ENCODE measurements at places on chromosomes 11 and 22.

DNA sequence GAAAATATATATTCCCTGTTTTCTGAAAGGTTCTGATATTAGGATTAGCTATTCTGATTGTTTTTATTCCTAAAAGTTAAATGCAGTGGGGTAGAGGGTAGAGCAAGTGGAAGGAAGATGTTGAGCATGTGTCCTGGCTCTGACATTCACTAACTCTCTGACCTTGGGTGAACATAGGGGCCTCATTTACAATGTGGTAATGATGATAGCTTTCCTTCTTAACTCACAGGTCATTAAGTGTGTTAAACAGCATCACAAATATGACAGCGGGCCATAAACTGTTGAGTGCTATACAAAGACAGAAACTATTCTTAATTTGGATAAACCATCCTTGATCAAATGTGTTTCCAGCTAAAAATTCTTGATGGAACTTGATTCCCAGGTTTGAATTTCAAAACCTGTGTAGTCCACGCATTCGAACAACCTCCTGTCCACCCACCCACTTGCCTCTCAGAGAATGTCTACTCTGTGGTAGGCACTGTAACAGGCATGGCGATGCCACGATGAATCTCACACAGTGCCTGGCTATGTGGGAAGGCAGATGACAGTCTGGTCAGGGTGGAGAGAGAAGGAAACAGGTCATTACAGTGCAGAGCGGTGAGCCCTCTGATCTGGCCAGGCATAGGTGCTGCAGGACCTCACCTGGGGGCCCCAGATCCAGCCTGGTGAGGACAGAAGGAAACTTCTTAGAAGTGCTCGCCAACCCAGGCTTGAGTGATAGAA, 19.3 kb upstream of the PEX26 start:
- no peak for DNase-seq

- no peak for DNase-seq
Observed at GRCh38 chr11:11230802-11231562, 122.1 kb downstream of the CSNK2A3 start.

- DNase-seq = no peak
Observed at GRCh38 chr11:112579282-112579681, 318.6 kb upstream of the PLET1 start.

DNA sequence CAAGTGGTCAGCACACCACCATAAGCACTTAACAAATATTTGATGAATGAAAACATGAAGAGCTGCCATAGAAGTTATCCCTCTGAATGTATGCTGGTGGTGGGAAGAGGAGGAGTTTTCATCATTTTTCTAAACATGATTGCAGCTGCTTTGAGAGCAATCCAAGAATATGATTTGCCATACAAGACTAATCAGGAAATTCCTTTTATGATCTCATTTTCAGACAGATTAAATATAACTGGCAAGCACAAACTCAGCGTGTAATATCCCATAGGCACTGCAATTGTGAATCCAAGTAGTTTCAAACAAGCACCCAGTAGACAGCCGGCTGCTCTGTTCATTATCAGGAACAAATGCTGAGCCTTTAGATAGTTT, 505.7 kb upstream of the LUZP2 start:
- DNase-seq = no peak

- no peak for DNase-seq
Observed at GRCh38 chr11:59172345-59173079, 580 bp downstream of the DTX4 start.

GRCh38 chr11:119791047-119791446, 62.0 kb upstream of the NECTIN1 start:
- no peak for DNase-seq

DNA sequence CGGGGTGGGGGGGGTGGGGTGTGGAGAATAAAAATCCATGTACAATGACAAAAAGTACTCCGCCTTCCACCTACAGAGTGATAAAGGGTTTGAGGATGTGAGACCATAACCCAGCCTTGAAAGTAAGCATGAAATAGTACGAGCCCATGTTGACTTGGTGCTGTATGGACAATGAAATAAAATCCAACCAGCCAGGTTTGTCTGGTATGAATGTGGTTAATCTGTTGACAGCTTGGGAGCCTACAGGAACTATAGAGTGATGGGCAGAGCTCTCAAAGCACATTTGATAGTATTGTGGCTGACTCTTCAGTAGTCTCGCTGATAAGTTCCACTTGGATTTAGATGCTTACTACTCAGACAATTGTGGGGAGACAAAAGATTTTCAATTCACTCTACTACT, 48.8 kb upstream of the CD44 start:
- DNase-seq = no peak

- no peak for DNase-seq
Observed at GRCh38 chr11:17915500-17916143, 97.2 kb downstream of the SERGEF start.

GRCh38 chr22:46972256-46972655, 209.8 kb downstream of the TBC1D22A start:
- no peak for DNase-seq

DNA sequence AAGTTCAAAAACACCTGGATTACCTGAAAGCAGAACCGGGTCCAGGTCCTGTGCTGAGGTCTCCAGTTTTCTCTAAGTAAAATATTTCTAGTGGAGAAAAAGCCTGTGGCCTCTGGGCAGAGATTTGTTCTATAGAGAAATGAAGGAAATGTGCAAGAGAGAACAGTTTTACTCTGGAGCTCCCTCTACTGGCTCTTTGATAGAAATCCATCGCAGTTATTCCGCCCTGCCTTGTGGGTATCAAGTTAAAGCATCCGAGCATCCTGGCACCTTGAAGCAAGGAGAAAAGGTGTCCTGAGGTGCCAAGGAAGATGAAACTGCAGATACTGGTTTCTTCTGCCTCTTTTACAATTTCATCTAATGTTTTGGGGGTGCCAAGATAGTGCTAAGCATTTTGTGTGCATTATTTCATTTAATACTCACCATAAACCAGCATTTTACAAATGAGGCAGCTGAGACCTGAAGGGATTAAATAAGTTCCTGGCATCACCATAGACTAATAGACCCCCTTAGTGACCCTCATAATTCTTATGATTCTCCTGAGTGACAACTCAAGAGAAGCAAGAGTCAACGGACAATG, 113.1 kb upstream of the HSD17B12 start:
- no peak for DNase-seq
